ENCODE measurements at places on chromosomes 13 and 19.
A peak's percentile ranks its signal among the peaks of the same experiment; 100 is the strongest.

DNA sequence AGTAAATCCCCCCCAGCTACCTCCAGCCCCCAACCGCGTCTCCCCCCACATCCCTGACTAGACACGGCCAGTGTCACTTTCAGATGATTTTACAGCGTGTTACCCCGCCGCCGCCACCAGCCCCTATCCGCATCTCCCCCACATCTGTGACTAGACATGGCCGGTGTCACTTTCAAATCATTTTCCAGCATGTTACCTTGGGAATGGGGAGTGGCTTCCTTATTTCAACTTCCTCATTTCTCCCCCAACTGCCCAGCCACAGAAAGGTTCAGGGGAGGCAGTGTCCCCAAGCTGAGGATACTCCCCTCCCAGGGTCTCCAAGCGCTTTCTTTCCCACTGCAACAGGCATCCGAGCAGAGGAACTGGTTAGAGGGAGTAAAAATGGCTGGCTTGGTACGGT, 18.4 kb downstream of the ADGRL1 start:
- no peaks in the 10 kb centered on the region for H3K27me3 ChIP-seq
- H3K4me1 ChIP-seq = no peaks in the 10 kb centered on the region
- no peak overlapping the region for H3K4me3 ChIP-seq
- no peak for DNase-seq

GRCh38 chr13:28747851-28748250, 29.1 kb upstream of the SLC46A3 start:
- DNase-seq = no peak
- no peaks in the 10 kb centered on the region for H3K36me3 ChIP-seq
- H3K27ac ChIP-seq = no peak overlapping the region

- peak overlapping the region; percentile 49 for H3K4me3 ChIP-seq
- no peak for DNase-seq
- H3K27me3 ChIP-seq = peaks cover 60% of the 10 kb centered on the region
- H3K27ac ChIP-seq = no peak overlapping the region
- no peaks in the 10 kb centered on the region for H3K36me3 ChIP-seq
Observed at GRCh38 chr19:46487178-46487801, 8.4 kb downstream of the PNMA8B start.

DNA sequence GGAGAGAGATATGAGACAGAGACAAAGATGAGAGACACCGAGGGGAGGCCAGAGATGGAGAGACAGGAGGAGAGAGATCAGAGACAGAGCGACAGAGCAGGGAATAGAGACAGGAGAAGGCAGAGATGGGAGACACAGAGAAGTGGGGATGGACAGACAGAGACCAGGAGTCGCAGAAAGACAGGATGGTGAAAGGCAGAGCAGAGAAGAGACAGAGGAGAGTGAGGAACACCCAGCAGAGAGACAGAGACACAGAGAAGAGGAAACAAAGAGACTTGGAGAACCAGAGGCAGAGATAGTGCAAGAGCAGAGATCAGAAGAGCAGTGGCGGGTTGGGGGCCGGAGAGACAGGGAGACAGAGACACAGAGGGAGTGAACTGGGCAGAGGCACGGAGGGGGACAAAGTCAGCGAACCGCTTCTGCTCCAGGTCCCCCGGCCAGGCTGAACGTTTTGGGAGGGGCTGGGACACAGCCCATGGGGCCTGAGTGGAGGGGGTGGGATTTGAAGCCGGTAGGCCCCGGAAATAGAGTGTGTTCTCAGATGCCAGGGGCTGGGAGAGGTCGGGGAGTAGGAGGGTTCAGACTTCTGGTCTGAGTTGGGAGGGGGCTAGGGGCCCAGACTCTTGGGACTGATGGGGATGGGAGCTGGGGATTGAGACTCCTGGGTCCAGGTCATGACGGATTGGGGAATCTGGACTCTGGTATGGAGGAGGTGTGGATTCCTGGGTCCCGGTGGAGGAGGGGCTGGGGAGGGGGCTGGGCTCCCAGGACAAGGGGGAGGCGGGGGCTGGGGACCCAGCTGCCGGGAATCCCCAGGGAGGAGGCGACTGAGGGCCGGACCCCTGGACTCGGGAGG, 654 bp downstream of the ZNF579 start:
- no peaks in the 10 kb centered on the region for H3K4me1 ChIP-seq
- H3K27me3 ChIP-seq = no peaks in the 10 kb centered on the region
- DNase-seq = peak; percentile 56

Measured in neural progenitor cell (in vitro differentiated cells).